ENCODE measurements at places on chromosomes 7 and 10.

DNA sequence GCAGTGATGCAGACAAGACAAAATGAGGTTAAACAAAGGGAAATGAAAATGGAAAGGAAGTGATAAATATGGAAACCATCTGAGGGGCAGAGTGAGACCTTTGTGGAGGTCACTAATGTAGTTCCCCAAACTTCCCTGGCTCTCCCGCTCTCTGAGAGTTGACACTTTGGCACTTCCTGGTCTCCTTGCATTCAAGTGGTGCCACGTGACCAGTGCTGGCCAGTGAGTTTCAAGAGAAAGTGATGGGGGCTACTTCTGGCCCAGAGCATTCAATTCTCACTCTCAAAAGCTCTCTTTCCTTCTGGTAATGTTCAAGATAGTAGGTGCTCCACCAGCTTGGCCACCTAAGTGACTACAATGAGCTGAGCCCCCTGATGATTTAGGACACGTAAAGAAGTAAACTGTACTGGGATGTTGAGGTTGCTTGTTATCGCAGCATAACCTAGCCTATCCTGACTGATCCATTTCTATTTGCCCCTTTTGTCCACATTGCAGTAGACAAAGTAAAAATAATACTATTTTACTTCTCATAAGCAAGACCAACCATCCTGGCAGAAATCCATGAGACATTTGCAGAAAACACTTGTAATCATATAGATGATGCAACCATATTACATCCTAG lies 242.0 kb upstream of the YAE1 start:
- no peak for DNase-seq

GRCh38 chr7:1954366-1955004 lies 278.3 kb downstream of the MAD1L1 start:
- DNase-seq: no peak

GRCh38 chr7:18087687-18088078 lies 60.0 kb upstream of the PRPS1L1 start:
- no peak for DNase-seq

- DNase-seq: no peak
Measured at GRCh38 chr10:66671562-66671961, 254.3 kb upstream of the LRRTM3 start.

- no peak for DNase-seq
Measured at GRCh38 chr10:122475591-122476332, 14.4 kb downstream of the HTRA1 start.

DNA sequence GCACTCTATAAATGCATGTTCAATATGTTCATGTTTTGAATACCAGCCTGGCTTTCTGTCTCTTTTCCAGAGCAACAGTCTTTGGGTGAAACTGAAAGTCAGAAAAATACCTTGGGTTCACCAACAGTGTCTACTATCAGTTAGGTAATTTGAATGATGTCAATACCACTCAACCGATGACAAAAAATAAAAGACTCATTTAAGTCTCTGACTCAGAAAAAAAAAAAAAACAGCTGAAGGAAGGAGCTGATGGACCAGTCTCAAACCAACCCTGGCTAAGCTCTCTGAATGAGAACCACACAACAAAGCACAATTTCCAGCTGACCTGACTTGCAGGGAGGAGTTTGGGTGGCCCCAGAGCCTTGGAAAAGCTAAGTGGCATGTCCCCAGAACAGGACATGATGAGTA lies 42.5 kb downstream of the ABLIM1 start:
- DNase-seq: no peak

Measured in breast epithelium (tissue), 4 donors.